Psoas muscle (tissue), 8 donors: ENCODE measurements at places on chromosomes 12 and 14. TPM values are rescaled to one million over a fixed set of nuclear protein-coding genes. Genes with fewer than 3 reads are reported as not detected.

HOXC11 gene
- total RNA-seq, result not detected

AKAP3 gene
- 1.9 TPM for total RNA-seq

EPYC gene
- total RNA-seq, result not detected

ADAM21 gene
- total RNA-seq, result 0.11 TPM

PRH2 gene
- total RNA-seq, result not detected
